ENCODE measurements at places on chromosomes 13 and 19.

GRCh38 chr19:3387645-3388589, 21.5 kb downstream of the NFIC start:
- DNase-seq, result no peak

DNA sequence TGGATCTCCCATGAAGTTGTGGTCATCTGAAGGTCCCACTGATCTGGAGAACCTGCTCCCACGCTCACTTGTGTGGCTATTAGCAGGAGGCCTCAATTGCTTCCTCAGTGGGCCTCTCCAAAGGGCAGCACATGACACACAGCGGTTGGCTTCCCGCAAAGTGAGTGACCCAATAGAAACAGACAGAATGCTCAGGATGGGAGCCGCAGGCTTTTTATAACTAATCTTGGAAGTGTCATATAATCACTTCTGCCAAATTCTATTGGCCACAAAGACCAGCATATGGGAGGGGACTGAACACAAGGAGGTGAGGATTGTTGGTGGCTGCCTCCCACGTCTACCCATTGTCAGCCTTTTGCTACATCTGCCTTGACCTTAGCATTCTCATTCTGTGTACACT, 22.1 kb upstream of the EHD2 start:
- no peak for DNase-seq

- no peak for DNase-seq
These were observed 27.1 kb downstream of the ONECUT3 start for GRCh38 chr19:1780272-1780958.

DNA sequence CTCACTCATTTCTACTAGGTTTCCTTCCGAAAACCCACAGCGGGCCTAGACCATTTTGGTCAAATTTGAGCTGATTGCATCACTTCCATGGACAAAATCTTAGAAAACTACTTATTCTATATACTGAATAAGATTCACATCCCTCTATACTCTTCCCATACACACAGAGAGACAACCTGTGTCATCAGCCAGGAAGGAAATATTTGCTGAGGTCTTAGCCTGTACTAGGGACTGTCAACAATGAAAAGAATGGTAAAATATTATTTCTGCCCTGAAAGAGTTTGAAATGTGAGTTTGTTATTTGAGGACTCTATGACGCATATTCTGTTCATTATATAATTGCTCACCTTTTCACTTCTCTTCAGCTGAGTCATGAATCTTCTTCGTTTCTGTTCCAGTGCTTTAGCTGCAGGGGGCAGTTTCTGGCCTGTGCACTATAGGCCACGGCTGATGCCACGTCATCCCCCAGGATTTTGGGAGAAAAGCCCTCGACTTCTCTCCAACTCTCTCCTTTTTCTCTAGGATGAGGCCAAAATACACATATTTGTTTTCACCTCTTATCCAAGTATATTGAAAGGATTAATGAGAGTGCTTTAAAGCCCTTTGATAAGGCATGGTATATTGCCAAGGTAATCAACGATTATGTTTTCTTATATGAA, 47.7 kb downstream of the GSX1 start:
- no peak for DNase-seq

GRCh38 chr13:23999424-23999823, 102.1 kb upstream of the C1QTNF9B start:
- no peak for DNase-seq

- DNase-seq, result no peak
These were observed 133.2 kb downstream of the GPC5 start for GRCh38 chr13:91531646-91532045.

- DNase-seq, result peak; percentile 86
These were observed 1.5 kb upstream of the OBI1 start for GRCh38 chr13:78660495-78660857.

GRCh38 chr13:27170516-27171243, 931 bp downstream of the USP12 start:
- peak; percentile 67 for DNase-seq

GRCh38 chr19:1001538-1002166, 1.4 kb downstream of the GRIN3B start:
- peak; percentile 65 for DNase-seq

DNA sequence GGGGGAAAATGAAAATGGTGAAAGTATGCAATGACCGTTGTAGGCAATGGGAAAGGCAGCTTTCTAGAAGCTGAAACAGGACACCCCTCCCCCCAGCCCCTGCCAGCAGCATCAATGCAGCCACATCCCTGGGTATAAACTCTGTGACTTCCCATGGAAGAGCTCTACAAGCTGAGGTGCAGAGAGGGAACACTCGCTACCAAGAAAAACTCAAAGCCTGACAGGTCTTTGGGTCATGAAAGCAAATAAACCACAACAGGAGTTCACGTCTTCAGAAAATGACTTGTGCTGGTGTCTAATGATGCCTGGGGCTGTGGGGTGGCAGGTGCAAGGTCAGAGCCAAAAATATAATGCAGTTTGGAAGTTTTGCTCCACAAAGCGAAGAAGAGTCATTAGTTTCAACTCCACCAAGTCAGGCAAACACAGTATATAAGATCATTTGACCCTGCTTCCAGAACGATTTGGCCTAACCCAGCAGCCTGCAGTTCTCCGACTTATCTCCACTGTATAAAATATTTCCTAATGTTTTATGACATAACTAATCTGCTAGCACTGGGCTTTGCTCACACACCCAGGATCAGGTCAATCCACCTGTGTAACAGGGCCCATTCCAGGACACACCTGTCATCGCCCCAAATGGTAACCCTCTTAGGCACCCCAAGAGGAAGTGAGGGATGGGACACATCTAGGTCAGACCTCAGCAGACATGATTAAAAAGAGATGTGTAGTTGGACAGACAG, 102.1 kb downstream of the IRS2 start:
- DNase-seq, result no peak

- DNase-seq, result no peak
These were observed 3.2 kb upstream of the ZNF154 start for GRCh38 chr19:57712222-57712621.

- peak; percentile 98 for DNase-seq
These were observed 12.8 kb upstream of the ZNF682 start for GRCh38 chr19:20051841-20052768.

GRCh38 chr13:68027306-68027705, 797.2 kb upstream of the PCDH9 start:
- DNase-seq, result no peak

DNA sequence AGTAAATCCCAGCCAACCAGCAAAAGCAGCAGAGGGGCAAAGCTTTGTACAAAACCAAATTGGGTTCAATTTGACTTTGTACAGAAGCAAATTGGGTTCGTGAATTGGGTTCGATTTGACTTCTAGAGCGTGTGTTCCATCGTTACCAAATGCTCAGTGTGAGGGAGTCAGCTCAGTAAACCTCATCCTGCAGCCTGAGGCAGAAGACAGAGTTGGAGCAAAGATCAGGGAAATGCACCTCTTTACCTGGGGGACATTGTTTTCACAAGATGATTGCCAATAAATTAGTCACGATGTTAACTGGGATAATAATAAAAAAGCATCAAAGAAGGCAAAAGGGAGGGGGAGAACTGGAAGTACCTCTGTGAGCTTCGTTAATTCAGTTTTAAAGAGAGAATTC, 1.5 kb downstream of the RAB20 start:
- DNase-seq, result no peak

DNA sequence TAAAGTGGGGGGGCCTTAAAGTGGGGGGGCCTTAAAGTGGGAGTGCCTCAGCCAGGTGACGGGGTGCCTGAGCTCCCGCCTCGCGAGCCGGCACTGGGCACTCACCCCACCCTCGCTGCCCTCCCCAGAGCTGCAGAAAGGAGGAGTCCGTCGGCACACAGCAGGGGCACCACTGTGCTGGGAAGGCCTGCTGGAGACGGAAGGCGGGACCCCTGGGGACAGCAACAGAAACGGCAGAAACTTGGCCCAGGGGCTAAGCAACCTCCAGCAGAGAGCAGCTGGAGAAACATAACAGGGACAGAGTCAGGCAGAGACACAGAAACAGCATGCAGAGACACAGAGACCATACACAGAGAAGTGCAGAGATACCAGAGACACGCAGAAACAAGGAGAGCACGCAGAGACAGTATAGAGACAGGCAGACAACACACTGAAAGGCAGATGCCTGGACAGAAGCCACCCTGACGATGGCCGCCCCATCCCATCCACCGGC, 7.9 kb downstream of the CFD start:
- DNase-seq, result no peak

DNA sequence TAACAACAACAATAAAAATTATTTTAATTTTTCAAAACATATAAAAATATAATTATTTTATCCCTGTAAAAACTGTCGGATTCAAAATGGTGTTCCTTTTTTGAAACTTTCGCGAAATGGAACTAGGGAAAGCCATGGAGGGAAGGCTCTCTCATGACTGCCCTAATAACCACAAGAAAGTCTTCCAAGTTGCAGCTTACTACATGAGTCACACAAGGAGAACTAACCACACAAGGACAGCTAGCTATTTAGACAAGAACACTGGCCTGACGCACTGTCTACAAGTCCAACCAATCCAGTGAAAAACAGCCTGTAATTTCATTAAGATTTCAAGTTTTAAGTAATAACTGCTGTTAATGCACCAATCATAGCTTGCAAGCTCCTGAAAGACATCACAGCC, 319.2 kb upstream of the PCDH9 start:
- DNase-seq, result no peak

- no peak for DNase-seq
These were observed 40.8 kb downstream of the LATS2 start for GRCh38 chr13:21020581-21020980.
